Activated T-cell treated with anti-CD3 and anti-CD28 coated beads, Interleukin-2, amount 50 U/mL, for 72 hours (primary cell): ENCODE measurements at places on chromosomes 4 and X. TPM values are rescaled to one million over a fixed set of nuclear protein-coding genes. Genes with fewer than 3 reads are reported as not detected.

CTAG2 gene
- not detected for total RNA-seq

ADH1A gene
- total RNA-seq = not detected

GRCh38 chr4:57865264-57865663 lies 755.1 kb upstream of the IGFBP7 start:
- H3K27ac ChIP-seq = no peak overlapping the region
- H3K36me3 ChIP-seq = no peaks in the 10 kb centered on the region
- no peaks in the 10 kb centered on the region for H3K27me3 ChIP-seq
- no peak for DNase-seq
- no peaks in the 10 kb centered on the region for H3K4me1 ChIP-seq

DNA sequence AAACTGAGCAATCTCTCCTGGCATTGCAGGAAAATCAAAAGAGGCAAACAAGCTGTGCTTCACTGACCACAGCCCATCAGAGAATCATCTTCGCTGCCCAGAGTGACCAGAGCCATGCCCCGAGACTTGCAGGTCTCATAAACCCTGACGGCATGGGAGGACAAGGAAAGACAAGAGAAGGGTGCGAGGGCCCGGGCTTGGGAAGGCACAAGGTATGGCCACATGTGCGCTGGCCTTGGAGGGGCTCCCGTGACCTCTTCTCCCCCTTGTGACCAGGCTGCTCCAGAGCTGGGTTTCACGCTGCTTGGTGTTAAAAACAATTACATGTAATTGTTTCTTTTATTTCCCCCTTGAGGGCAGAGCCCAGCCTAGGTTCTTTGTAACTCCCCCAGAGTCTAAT lies 20.8 kb downstream of the DCTD start:
- no peak overlapping the region for H3K4me3 ChIP-seq
- no peak for DNase-seq
- H3K27ac ChIP-seq = no peak overlapping the region
- H3K27me3 ChIP-seq = no peaks in the 10 kb centered on the region

FAM9C gene
- total RNA-seq = 0.09 TPM

RENBP gene
- 11.6 TPM for total RNA-seq

PF4V1 gene
- total RNA-seq = not detected

SASH3 gene
- total RNA-seq = 166 TPM

RPS3A gene
- 2,606 TPM for total RNA-seq

CXorf49 gene
- not detected for total RNA-seq

FRMPD3 gene
- total RNA-seq = not detected

DNA sequence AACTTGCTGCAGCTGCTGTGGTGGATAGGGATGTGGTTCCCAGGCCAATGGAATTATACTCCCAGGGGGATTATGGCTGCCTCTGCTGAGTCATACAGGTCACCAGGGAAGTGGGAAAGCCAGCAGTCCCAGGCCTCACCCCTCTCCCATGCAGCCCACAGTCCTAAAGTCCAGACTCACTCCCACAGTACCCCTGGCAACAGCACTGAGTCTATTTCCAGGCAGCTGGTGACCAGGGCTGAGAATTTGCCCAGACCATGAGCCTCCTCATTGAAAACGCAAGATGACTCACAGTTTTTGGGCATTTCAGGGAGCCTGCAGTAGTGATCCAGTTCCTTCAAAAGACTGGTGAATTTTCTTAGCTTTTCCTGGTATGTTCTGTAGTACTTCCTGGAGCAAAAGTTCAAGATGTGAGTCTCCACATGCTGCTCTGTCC lies 137.6 kb downstream of the NPNT start:
- peaks cover 5% of the 10 kb centered on the region for H3K36me3 ChIP-seq
- peaks cover 6% of the 10 kb centered on the region for H3K4me1 ChIP-seq
- no peaks in the 10 kb centered on the region for H3K27me3 ChIP-seq
- H3K4me3 ChIP-seq = no peak overlapping the region

RTL9 gene
- total RNA-seq = 0.07 TPM

GRCh38 chrX:36414056-36414455 lies 494.5 kb downstream of the CFAP47 start:
- H3K4me1 ChIP-seq = no peaks in the 10 kb centered on the region
- no peaks in the 10 kb centered on the region for H3K36me3 ChIP-seq
- no peak for DNase-seq
- no peak overlapping the region for H3K27ac ChIP-seq

DNA sequence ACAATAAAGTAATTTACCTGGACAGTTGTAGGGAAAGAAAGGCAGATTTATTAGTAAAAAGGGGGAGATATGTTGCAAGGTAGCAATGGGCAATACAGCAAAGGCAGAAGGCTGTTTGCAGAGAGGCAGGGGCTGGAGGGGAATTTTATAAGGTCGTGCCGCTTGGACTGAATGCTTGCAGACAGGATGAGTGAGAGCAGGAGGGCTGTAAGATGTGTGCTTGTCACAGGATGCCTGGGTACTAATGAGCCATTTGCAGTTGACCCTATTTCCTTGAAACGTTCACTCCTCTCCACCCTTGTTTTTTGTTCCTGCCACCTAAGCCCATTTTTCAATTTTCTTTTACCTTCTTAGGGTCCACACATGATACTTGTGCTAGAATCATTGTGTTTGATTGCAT lies 214.7 kb downstream of the TRAM1L1 start:
- H3K27ac ChIP-seq = no peak overlapping the region
- H3K36me3 ChIP-seq = no peaks in the 10 kb centered on the region
- no peak overlapping the region for H3K4me3 ChIP-seq
- no peak for DNase-seq
- no peaks in the 10 kb centered on the region for H3K27me3 ChIP-seq

GRCh38 chrX:7828594-7828993 lies 14.4 kb upstream of the VCX start:
- H3K36me3 ChIP-seq = no peaks in the 10 kb centered on the region
- H3K4me1 ChIP-seq = no peaks in the 10 kb centered on the region
- no peak for DNase-seq
- no peak overlapping the region for H3K27ac ChIP-seq
- H3K4me3 ChIP-seq = no peak overlapping the region

GRCh38 chr4:87524456-87524855 lies 4.7 kb downstream of the SPARCL1 start:
- H3K4me3 ChIP-seq = no peak overlapping the region
- peaks cover 4% of the 10 kb centered on the region for H3K36me3 ChIP-seq
- H3K27me3 ChIP-seq = no peaks in the 10 kb centered on the region

GRCh38 chr4:96035727-96036126 lies 195.8 kb downstream of the PDHA2 start:
- DNase-seq = no peak
- H3K4me3 ChIP-seq = no peak overlapping the region
- no peak overlapping the region for H3K27ac ChIP-seq
- H3K27me3 ChIP-seq = no peaks in the 10 kb centered on the region
- no peaks in the 10 kb centered on the region for H3K4me1 ChIP-seq
- no peaks in the 10 kb centered on the region for H3K36me3 ChIP-seq

DNA sequence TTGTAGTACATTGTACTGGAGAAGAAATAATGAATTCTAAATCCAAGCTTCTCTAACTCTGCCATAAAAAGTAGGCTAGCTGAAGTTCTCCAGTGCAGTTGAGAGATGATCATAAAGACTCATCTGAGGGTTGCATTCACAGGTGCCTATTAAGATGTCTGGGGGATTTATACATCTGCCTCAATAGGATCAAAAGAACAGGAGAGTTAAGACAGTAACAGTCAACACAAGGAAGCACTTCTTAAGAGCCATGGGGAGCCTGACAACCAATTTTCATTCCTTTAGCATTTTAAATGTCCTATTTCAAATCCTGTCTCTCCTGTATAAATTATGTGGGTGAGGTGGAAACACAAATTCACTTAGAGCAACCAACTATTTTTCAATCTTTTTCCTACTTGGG lies 432.4 kb upstream of the NWD2 start:
- H3K27ac ChIP-seq = no peak overlapping the region
- no peaks in the 10 kb centered on the region for H3K36me3 ChIP-seq
- no peak for DNase-seq
- H3K4me1 ChIP-seq = no peaks in the 10 kb centered on the region
- H3K4me3 ChIP-seq = no peak overlapping the region

GRCh38 chr4:184346682-184347081 lies 127.7 kb downstream of the IRF2 start:
- no peak overlapping the region for H3K27ac ChIP-seq
- H3K36me3 ChIP-seq = no peaks in the 10 kb centered on the region
- no peak overlapping the region for H3K4me3 ChIP-seq
- H3K4me1 ChIP-seq = peaks cover 21% of the 10 kb centered on the region
- DNase-seq = no peak

IL21 gene
- total RNA-seq = 14.2 TPM
